Left hindlimb (tissue), 1 donor: ENCODE measurements at places on chromosomes 13 and 19.

DNA sequence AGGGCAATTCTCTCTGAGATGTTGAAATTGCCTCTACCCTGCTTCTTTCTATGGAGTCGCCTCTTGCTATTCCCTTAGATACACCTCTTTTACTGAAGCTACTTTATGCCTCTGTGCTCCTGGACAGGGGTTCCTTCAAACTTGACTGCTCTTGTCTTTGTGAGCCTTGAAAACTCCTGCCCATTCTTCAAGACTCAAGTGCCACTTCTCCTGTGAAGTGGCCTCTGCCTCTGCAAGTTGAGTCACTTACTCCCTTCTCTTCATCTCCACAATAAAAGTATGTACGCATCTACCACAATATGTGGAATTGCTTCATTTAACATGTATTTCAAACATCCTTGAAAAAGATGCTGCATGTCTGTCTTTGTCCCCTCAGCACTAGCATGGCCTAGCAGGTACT, 66.0 kb upstream of the TPP2 start:
- no peak for DNase-seq

DNA sequence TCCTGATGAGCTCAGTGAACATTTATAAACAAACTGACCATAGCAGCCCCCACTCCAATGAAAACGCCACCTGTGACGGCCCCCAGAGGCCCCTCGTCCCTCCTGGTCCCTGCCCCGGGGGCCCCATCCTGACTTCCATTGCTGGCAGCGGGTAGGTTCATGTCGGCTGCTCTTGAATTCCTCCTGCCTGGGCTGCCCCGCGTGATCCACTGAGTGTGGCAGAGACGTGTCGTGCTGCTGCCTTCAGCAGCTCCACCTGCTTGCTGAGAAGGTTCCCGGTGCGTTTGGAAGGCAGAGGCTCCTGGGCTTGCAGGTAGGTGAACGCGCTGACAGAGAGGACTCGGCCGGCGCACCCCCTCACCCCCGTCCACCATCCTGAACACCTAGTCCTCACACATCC, 11.6 kb downstream of the C2CD4C start:
- DNase-seq = no peak

- no peak for DNase-seq
These were observed 4.6 kb upstream of the CDC42EP5 start for GRCh38 chr19:54477650-54478049.

GRCh38 chr13:98158172-98158899, 15.4 kb downstream of the FARP1 start:
- DNase-seq = no peak

DNA sequence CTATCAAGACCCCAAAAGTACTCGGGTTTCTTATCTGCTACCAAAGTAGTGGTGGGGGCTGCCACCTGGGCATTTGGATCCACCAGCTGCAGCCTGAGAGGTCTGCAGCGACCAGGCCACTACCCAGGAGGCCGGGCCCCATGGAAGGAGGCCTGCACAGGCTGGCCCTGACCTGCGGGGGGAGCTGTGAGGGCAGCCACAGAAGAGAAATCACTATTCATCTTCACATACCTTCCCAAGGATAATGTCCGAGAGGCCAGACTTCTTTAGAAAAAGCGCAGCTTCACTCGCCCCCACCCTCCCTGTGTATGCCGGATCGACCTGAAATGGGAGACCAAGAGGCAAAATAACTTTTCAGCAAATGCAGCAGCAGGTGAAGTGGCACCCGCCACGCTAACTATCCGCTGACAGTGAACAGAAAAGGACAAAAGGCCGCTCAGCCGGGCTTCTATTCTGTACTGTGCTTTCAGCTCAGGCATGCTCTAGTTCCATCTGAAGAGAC, 30.1 kb downstream of the EPS15L1 start:
- DNase-seq = no peak

DNA sequence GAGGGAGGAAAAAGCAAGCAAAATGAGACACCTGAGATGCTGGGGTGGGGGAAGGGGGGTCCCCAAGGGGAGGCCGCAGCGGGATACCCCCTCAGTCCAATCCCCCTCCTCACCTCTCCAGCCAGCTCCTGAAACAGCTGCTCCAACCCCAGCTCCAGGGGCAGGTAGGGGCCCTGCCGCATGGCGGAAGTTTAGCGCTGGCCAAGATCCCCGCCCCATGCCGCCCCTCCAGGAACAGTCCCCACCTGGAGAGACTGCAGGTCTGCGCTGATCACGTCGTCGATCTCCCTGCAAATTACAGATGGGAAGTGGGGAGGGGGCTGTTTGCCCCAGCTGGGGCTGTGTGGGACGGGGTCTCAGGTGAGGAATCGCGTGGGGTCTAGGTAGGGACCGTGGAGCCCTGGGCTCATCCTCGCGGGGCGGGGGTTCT, 9.0 kb downstream of the CAPN12 start:
- DNase-seq = peak; percentile 47

GRCh38 chr13:38223089-38223488, 126.6 kb upstream of the UFM1 start:
- no peak for DNase-seq

DNA sequence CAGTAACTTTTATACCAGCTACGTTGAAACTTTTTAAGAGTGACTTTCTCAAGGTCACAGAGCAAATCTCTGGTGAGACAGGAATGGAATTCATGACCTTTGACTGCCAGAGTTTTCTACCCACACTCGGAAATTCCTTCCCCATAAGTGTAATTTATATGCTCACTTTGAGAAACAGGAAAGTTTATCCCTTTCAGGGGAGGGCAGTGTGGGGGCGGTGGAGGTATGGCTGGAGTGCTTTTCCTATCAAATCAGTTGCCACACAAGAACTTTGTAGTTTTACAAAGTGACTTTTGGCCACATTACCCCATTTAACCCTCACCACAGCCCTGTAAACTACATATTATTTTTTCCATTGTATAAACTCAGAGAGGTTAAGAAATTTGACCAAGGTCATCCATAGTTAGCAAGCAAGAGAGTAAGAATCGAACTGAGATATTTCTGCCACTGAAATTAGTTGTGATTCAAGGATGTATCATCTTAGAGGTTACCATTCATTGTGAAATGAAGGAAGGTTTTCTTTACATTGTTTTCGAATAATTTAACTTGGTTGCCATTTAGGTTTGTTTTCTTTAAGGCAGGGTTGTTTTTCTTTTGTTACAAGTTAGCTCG, 5.9 kb downstream of the KLF12 start:
- DNase-seq = no peak

DNA sequence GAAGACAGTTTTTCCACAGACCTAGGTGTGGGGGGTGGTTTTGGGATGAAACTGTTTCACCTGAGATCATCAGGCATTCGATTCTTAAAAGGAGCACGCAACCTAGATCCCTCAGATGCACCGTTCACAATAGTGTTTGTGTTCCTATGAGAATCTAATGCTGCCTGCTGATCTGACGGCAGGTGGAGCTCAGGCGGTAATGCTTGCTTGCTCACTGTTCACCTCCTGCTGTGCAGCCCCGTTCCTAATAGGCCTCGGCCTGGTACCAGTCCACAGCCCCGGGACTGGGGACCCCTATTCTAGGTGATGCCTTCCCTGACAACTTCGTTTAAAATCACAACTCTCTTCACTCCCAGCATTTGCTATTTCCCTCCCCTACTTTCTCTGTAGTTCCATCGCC, 149.6 kb downstream of the IER2 start:
- DNase-seq = no peak

GRCh38 chr13:44498969-44499368, 77.2 kb downstream of the TSC22D1 start:
- no peak for DNase-seq

GRCh38 chr19:3633559-3633988, 7.0 kb upstream of the CACTIN start:
- DNase-seq = no peak

DNA sequence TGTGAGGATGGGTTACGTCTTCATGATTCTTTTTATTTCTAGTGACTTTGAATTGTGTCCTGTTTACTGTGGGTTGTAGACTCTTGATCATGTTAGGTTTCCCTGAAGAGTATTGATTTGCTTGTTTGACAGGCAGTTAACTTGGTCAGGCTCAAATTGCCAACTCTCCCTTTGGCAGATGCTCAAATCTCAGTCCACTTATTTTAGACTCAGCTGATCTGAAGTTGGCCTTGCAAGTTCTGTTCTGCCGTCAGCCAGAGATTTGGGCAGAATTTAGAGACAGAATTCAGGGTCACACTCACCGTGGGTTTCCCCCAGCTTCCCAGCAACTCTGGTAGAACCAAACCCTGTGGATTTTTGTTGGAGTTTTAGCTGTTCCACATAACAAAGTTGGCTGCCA, 71.6 kb upstream of the TEX29 start:
- DNase-seq = no peak
